ENCODE measurements at places on chromosomes 11 and 22. TPM values are rescaled to one million over a fixed set of nuclear protein-coding genes. Genes with fewer than 3 reads are reported as not detected.

The CASP4 gene
- 37.1 TPM for total RNA-seq

The C11orf65 gene
- 0.21 TPM for total RNA-seq

The MTMR3 gene
- total RNA-seq: 17.5 TPM

The PLEKHB1 gene
- 2.6 TPM for total RNA-seq

The CCDC116 gene
- 0.29 TPM for total RNA-seq

DNA sequence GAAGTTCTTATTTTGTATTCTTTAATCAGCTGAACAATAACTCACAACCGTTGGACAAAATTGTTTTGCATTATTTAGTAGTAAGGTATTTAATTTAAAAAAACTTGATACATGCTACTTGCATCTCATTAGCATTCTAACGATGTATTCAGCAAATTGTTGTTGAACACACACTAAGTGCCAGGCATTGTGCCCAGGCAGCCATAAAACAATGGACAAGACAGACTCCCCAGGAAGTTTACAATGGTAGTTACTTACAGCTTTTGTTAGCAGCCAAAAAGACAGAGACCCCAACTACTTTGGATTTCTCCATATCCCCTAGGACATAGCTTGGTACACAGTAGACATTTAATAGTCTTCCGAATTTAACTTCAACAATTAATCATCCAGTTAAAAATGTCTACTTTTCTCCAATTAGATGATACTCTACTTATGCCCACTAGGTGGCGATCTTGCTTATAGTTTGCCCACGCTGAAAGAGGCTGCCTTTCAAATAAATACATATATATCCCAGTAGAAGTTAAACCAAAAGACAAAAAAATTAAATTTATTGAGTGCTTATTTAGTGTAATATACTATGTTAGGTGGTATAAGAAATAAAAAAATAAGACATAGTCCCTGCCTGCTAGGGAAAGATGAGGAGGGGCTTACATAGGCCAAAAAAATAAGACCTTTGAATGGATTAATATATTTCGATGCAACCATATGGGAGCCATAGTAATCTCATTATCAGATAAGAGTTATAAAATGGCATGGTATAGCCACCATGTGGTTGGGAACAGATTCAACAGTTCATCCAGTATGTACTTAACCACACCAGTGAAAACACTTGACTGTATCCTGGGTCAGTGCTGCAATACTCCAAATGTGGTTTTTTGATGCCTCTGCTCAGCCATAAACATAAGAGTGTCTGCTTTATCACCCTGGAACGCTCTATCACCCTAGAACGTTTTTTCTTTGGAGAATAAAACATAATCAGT is 2.0 kb upstream of the FJX1 start:
- no peak overlapping the region for H3K4me3 ChIP-seq
- peaks cover 8% of the 10 kb centered on the region for H3K4me1 ChIP-seq
- no peaks in the 10 kb centered on the region for H3K27me3 ChIP-seq
- no peak for DNase-seq
- H3K27ac ChIP-seq: no peak overlapping the region

Data from GM12878 (cell line).